ENCODE measurements at places on chromosomes 13 and 19. TPM values are rescaled to one million over a fixed set of nuclear protein-coding genes. Genes with fewer than 3 reads are reported as not detected.

Gene MATK
- 0.50 TPM for polyA plus RNA-seq

- no peak for DNase-seq
Measured at GRCh38 chr13:47594833-47595232, 406.2 kb downstream of the SUCLA2 start.

GRCh38 chr19:17163652-17164051 lies 51.5 kb upstream of the USE1 start:
- DNase-seq: no peak

- no peak for DNase-seq
Measured at GRCh38 chr19:57269515-57270250, 10.6 kb upstream of the ZNF460 start.

- DNase-seq: no peak
Measured at GRCh38 chr13:110129076-110129475, 177.9 kb downstream of the COL4A1 start.
